ENCODE measurements at places on chromosomes 11 and 22. TPM values are rescaled to one million over a fixed set of nuclear protein-coding genes. Genes with fewer than 3 reads are reported as not detected.

CDCA5 gene
- 0.50 TPM for total RNA-seq

DNA sequence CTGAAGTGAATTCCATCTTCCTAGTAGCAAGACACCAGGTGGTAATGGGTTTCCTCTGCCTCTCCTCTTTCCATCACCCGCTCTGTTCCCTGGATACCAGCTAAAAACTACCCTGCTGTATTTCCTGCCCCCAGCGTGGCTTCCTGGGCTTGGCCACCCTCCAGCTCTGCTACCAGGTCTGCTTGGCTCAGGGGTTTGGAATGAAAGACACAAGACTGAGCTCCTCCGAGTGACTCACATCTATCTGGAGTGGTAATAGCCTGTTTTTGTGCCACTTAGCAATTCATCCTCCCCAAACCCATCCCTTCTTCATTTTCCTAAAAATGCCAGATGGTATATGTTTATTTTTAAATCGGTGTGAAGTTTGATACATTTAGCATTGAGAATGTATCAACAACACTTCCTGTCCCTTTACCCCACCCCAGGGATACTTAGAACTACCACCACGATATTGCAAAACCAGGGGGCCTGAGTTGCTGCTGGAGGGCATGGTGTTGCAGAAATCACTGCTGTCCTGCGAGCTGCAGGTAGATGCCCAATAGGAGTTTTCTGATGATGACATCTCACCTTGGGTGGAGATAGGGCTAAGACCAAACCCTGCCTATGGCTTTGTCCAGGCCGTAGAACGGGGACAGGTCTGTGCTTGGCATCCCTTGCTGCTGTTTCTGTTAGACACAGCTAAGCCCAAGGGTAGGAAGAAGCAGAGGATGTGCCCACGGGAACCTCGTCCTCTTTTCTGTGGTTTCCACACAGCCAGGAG is 7.5 kb upstream of the MICAL3 start:
- no peak for DNase-seq

- peak; percentile 48 for DNase-seq
These were observed 56.5 kb downstream of the ST3GAL4 start for GRCh38 chr11:126411971-126412381.

GRCh38 chr11:133153031-133153430 is 379.3 kb downstream of the OPCML start:
- DNase-seq, result no peak

- DNase-seq, result no peak
These were observed 27.2 kb downstream of the CSF2RB start for GRCh38 chr22:36940676-36941075.

DNA sequence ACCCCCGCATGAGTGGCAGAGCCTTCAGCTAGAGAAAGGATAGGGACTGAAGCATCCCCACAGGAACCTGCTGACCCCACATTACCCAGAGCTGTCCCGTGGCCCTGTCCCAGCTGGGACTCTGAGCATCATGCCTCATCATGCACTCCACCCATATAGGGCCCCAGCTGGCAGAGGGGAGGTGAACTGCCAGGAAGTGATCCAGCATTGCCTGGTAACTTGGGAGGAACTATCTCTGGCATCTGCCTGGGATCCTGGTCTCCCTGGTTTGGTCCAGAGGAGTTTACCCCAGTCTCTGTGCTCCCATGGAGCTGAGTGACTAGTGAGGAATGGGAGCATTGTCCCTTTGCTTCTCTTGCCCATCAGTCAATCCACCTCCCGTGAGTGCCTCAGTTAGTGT is 228.8 kb downstream of the GRIK4 start:
- no peak for DNase-seq

GRCh38 chr11:45593992-45594391 is 71.4 kb downstream of the CHST1 start:
- no peak for DNase-seq

- peak; percentile 50 for DNase-seq
These were observed 14.9 kb downstream of the SLC25A18 start for GRCh38 chr22:17578136-17578754.

Measured in heart right ventricle (tissue), 16 donors.